Hepatocyte (in vitro differentiated cells): ENCODE measurements at places on chromosomes 3 and 15. TPM values are rescaled to one million over a fixed set of nuclear protein-coding genes. Genes with fewer than 3 reads are reported as not detected.

DNA sequence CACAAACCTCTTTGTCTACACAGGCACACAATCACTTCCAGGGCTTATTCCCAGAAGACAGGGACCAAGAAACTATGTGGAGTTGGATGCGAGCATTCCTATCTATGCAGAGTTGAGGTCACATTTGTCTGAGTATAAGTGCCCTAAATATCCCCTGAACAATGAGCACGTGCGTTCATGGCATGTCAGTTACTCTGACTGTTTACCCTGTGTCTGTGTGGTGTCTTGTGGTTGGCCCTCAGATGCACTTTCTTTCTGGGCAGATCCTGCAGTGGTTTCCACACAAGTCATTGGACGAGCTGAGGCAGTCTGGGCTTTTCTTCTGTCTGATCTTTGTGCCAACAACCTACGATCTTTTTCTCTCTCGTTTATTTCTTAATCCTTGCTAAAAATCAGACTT is 134.5 kb downstream of the FBN1 start:
- DNase-seq = no peak
- H3K27ac ChIP-seq = no peak overlapping the region
- no peaks in the 10 kb centered on the region for H3K4me1 ChIP-seq
- H3K27me3 ChIP-seq = no peaks in the 10 kb centered on the region
- no peak overlapping the region for H3K4me3 ChIP-seq

- no peak overlapping the region for H3K27ac ChIP-seq
- no peak overlapping the region for H3K4me3 ChIP-seq
- H3K36me3 ChIP-seq = no peaks in the 10 kb centered on the region
- peaks cover 11% of the 10 kb centered on the region for H3K4me1 ChIP-seq
These were observed 4.1 kb downstream of the GORASP1 start for GRCh38 chr3:39103324-39103693.

DNA sequence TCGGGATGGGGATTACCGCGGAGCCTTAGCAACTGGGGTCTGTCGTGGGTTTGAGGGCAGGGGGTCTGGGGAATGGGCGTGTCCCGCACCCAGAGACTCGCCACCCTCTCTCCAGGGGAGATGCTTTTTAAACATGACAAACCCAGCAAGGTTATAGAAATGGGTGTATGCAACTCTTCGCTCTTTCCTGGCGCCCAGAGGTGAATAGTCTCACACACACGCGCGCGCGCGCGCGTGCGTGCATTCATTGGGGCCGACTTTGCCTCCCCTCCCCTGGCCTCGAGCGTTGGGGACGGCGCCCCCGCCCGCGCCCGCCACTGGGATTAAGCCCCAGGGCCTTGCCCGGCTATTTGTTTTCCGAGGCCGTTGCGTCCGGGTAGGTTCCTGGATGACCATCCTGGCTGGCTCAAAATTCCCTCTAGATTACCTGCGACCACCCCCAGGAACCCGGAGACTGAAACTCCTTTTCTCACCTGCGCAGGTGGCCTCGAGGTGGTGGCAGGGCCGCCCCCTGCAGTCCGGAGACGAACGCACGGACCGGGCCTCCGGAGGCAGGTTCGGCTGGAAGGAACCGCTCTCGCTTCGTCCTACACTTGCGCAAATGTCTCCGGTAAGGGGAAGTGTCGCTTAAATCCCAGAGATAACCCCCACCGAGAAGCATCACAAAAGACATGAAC is 777 bp downstream of the GPR160 start:
- peak overlapping the region; percentile 84 for H3K4me3 ChIP-seq
- H3K4me1 ChIP-seq = peaks cover 3% of the 10 kb centered on the region
- peak; percentile 65 for DNase-seq
- peaks cover 4% of the 10 kb centered on the region for H3K27me3 ChIP-seq
- H3K27ac ChIP-seq = peak overlapping the region; percentile 89
- no peaks in the 10 kb centered on the region for H3K36me3 ChIP-seq

DNA sequence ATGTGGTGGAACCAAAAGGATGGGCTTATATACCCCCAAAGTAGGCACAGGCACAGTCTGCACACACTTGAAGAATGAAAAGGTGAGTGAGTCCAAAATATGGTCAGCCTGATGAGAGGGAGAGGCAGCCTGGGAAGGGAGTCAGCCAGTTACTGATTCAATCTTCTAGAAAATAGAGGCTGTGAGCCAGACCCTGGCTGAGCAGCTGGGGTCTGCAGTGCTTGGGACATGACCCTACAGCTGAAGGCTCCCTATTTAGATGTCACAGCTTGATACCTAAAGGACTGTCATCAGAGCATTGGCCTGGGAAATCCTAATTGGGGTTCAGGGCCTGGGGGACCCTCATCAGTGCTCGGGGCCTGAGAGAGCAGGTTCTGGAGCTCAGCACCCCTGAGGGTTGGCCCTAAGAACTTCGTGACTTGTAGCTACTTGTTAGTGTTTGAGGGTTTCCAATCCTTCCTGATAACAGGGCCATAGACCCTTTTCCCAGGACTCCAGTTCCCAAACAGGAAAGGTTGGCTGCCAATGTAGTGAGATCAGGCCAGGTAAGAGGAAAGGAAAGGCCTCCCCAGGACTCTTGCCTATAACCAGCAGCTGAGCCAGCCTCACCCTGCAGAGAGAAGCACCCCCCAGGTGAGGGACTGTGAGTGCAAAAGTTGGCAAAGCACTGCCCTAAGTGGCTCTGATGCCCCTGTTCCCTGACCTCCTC is 54.7 kb upstream of the SLCO2A1 start:
- H3K27ac ChIP-seq = no peak overlapping the region
- no peaks in the 10 kb centered on the region for H3K4me1 ChIP-seq
- no peaks in the 10 kb centered on the region for H3K27me3 ChIP-seq
- no peak for DNase-seq
- H3K4me3 ChIP-seq = no peak overlapping the region

GRCh38 chr15:68816795-68817303 is 3.8 kb downstream of the ANP32A start:
- H3K4me3 ChIP-seq = peak overlapping the region; percentile 96
- DNase-seq = peak; percentile 61
- H3K4me1 ChIP-seq = peaks cover 38% of the 10 kb centered on the region
- H3K27ac ChIP-seq = peak overlapping the region; percentile 99

FGF12 gene
- 2.1 and 4.9 TPM in 2 replicates for total RNA-seq

GRCh38 chr3:124802702-124803101 is 72.5 kb downstream of the UMPS start:
- DNase-seq = no peak
- H3K4me1 ChIP-seq = peaks cover 22% of the 10 kb centered on the region
- no peak overlapping the region for H3K4me3 ChIP-seq
- H3K27ac ChIP-seq = no peak overlapping the region
- H3K27me3 ChIP-seq = no peaks in the 10 kb centered on the region

GRCh38 chr3:39079530-39079929 is 27.7 kb downstream of the WDR48 start:
- no peaks in the 10 kb centered on the region for H3K4me1 ChIP-seq
- no peak overlapping the region for H3K27ac ChIP-seq
- DNase-seq = no peak
- H3K4me3 ChIP-seq = no peak overlapping the region
